Astrocyte of the cerebellum (primary cell): ENCODE measurements at places on chromosomes 12 and 14.

DNA sequence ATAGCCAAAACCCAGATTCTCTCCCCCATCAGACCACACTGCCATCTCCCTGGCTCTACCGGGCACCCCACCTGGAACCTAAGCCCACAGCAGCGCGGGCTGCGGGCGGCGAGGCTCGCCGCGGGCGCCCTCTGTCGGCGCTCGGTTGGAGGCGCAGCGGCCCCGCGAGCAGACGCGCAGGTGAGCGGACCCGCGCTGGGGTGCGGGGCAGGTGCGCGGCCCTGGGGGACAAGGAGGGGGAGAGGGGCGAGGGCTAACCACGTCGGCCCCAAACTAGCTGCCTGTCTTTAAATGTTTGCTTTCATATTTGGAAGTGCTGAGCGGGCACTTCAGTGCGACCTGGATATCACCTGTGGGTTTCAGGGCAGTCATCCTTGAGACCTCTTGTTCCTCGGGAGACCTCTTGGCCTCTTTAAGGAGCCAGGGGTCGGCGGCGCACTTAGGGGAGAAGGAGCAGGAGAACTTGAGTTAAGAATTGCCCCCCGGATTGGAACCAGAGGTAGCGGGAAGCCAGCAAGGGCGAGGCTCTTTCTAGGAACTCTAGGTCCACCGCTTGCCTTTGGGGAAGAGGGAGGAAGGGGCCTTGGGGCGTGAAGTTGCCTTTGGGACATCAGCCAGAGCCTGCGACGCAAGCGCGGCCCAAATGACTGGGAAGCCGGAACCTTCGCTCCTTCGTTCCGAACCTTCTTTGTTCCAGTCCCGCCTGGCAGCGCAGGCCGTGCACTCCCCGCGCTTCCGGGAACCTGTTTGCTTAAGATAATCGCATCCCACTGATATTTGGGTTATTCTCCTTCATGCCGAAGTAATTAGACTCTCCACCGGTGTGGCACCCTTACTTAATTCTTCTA lies 78.7 kb downstream of the NEDD1 start:
- no peak for DNase-seq

DNA sequence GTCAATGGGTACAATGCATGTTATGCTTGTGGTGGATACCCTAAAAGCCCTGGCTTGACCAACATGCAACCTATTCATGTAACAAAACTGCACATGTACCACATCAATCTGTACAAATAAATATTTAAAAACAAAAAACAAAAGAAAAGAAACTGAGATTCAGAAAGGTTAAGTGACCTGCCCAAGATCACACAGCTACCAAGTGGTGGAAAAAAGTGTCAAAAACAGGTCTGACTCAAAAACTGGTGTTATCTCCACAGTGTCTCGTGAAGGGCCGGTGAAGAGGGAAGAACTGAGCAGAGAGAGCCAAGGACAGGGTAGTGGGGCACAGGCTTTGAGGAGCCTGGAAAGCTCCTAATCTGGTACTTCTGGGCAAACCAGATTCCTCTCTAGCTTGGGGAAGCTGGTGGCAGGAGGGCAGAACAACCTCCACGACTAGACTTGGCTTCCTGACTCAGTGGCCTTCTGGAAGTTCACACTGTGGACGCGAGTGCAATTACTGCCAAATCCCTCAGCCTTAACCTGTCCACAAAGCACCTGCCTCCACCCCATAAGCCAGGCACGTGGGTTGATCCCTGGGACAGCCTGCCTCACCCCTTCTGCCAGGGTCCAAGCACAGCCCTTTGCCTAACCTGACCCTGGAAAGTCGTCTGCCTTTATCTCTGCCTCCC lies 15.6 kb downstream of the ZBTB39 start:
- no peak for DNase-seq

DNA sequence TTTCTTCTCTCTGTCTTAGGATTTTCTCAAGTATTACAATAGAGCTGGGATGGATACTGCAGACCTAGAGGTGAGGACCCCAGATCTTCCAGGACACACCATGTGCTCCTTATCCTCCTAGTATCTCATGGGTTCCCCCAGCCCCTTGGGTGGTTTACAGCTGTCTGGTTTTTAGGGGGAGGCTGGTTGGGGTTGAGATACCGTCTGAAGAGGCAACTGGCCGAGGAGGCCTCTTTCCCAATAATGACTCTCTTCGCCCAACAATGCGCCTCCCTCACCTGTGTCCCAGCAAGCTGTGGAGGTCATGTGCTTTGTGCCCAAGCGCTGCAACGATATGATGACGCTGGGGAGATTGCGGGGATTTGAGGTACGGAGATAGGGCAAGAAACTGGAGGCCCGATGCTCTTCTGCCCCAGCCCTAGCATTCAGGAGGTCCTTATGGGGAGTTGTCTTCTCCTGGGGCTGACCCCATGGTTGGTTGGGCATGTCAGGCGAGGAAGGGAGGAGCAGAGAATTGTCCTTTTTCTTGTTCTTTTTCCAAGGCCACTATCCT lies 3.8 kb downstream of the ARHGEF25 start:
- no peak for DNase-seq

- peak; percentile 20 for DNase-seq
Measured at GRCh38 chr12:132003846-132004245, 54.1 kb downstream of the EP400 start.

GRCh38 chr12:50953047-50953446 lies 703 bp downstream of the HIGD1C start:
- no peak for DNase-seq

DNA sequence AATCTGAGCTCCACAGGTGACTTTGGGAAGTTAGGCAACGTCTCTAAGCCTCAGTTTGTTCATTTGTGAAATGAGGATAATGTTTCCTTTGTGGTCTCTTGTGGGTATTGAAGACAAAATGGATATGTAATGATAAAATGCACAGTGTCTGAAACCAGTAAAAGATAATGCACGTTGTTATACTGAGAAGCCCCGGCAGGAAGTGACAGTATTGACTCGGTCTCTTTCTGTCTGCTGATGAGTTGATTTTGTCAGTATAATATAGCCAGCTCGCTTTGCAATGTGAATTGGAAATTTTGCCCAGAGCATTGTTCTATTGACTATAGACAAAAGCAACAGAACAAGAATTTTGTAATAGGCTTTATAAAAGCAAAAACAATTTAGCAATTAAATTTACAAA lies 49.2 kb upstream of the SLC38A1 start:
- no peak for DNase-seq

DNA sequence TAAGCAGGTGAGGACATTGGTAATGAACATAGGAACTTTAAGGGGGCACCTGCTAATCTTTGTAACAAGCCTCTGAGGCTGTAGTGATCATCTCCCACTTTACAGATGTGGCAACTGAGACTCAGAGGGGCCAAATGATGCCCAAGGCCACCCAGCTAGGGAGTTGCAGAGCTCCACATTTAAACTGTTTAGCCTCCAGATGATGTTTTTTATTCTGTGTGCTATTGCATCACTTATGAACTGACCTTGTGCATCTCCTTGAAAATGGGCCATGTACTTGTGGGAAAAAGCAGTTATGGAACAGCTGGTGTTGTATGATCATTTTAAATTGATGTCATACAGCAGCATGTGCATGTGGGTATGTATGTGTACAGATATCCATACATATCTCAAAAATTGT lies 41.4 kb downstream of the TPCN1 start:
- DNase-seq, result no peak

DNA sequence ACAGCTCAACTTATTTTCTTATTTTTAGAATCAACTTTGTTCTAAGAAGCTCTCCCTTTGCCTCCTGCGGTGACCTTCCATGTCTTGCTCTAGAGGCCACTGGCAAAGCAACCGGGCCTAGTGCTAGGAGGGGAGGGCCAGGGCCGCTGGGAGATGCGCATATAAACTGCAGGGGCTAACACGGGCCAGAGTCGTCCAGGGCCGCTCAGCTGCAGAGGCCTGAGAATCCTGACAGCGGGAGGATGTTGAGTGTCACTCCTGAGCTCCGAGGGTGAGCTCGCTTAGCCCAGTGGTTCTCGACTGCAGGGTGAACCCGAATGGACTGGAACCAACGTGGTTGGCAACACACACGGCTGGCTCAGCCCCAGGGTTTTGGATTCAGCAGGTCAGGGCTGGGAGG lies 6.5 kb upstream of the PIWIL1 start:
- DNase-seq, result no peak

DNA sequence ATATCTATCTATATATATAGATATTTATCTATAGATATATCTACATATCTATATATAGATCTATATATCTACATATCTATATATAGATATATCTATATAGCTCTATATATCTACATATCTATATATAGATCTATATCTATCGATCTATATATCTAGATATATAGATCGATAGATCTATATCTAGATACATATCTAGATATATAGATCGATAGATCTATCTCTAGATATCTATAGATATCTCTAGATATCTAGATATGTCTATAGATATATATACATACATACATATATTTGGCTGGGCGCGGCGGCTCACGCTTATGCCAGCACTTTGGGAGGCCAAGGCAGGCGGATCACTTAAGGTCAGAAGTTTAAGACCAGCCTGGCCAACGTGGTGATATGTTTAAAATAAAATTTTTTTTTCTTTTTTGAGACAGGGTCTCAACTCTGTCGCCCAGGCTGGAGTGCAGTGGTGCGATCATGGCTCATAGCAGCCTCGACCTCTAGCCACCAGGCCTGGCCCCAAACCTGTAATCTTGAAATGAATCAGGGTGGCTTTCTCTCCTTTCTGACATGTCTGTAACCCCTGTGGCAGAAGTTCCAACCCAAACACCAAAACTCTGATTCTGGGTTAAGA lies 18.1 kb downstream of the ARPC3 start:
- no peak for DNase-seq

DNA sequence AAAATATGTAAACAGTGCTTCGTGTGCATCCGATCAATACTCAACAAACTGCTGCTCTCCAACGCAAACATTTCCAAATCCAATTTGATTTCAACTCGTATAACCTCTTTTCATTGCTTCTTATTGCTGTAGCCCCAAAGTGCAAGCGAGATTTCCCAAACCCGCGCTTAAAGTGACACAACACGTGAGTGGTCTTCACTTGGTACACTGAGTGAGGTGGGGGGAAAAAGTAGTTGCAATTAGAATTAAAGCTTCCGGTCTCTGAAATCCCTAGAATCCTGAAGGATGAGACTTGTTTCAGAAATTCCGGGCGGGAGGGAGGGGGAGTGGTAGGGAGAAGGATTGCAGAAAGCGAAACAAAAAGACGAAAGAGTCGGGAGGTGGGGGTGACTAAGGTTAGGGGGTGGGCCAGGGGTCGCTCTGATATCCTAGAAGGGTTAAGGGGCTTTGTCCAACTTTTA lies 387.5 kb downstream of the BCAT1 start:
- no peak for DNase-seq

DNA sequence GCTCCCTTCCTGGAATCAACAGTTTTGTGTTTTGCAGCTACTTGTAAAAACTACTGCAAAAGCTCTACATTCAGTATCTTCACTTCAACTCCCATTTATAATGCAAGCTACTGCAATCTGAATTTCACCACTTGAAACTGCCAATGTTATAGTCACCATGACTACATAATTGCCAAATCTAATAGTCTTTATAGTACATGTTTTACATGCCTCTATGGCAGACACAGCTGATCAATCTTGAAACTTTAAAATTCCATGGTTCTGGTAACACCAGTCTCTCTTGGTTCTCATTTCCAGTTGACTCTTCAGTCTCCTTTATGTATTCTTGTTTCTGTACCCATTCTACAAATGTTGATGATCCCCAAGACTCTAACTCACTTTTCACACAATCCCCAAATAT lies 185.9 kb downstream of the MED13L start:
- no peak for DNase-seq

DNA sequence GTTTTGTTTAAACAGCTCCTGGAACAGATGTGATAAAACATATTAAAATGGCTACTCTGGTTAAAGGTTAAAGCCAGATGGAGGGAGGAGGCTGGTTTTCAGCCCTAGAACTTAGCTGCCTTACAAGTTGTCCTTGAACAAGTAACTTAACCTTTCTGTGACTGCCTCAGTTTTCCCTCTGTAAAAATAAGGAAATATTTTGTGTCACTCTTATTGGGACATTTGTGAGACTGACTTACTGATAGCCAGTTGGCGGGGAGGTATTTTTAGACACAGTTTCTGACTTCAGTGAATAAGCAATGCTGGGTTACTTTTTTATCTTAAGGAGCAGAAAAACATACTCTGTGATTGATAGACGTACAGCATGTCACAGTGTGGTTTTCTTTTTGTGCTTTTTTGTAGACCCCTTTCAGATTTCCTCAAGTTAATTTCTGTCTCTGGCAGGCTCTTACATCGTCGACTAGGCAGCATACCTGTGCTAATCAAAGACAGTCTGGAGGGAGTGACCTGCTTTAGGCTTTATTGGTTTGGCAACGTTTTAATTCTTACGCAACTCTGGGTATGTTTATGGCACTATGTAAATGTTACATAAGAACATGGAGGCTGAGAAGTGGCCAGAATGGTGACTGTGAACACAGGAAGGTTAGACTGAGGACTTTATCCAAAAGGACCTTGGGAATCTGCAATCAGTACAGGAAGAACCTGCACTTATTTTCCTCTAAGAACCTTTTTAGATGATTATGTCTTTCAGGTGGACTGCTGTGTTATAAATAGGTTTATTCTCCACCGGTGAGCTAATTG lies 3.3 kb downstream of the ACVR1B start:
- no peak for DNase-seq

GRCh38 chr14:101973356-101973755 lies 9.0 kb downstream of the DYNC1H1 start:
- DNase-seq, result no peak

DNA sequence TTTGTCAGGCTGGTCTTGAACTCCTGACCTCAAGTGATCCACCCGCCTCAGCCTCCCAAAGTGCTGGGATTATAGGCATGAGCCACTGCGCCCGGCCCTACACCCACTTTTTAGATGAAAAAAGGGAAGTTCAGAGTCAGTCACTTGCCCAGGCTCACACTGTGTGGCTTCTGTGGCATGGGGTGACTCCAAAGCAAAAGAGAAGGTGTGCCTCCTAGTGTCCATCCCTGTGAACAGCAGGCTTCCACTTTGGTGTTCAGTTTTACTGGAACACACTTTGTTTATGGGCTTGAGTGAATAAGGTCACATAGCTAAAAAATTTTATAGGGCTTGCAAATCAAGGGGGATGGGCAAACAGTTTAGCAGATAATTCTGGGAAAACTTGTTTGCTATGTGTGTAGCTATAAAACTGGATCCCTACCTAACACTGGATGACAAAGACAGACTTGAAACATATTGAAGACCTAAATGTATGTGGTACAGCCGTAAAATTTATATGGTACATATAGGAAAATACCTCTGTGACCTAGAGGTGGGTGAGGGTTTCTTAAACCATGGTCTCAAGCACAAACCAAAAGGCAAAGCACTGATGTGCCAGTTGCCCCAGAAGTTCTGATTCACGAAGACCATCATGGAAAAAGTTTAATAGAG lies 54.9 kb downstream of the EID3 start:
- DNase-seq, result no peak

GRCh38 chr12:27162229-27162537 lies 79.8 kb upstream of the C12orf71 start:
- no peak for DNase-seq
